ENCODE measurements at places on chromosomes 2 and 18.
A peak's percentile ranks its signal among the peaks of the same experiment; 100 is the strongest.

GRCh38 chr2:223877721-223878410, 40.5 kb upstream of the AP1S3 start:
- no peak for DNase-seq

DNA sequence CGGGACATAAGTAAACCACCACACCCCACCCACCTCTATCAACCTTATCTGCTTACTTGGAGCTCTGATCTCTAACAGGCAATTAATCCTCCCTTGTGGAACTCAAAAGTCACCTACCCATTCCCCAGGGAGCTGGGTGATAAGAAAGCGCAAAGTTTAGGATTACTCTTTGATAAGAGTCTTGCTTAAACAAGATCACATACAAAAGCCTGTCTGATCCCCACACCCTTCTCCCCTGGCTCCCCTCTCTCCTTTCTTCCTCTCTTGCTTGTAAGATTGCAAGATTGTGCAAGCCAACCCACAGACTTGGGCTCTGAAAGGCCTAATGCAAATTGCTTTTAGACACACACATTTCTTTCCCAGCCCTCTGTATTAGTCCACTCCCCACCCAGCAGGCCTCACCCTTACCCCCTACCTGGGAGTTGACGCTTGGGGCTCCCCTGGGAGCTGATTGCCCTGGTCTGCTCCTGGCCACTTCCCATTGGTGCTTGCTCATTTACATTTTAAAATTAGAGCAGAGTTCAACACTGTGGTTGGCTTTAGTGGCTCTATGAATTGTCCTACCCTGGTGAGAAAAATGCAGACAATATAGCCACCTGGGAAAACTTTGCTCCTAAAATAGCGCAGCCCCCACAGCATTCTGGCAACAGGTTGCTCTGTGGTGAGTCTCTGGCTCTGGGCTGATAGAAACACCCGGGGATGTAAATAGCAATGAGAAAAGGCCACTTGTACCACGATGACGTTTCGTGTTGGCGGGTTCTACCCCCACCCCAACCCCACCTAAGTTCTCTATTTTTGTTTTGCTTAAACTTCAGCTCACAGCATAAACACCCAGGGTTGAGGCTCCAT, 92.8 kb upstream of the MSH2 start:
- DNase-seq: no peak

GRCh38 chr2:42844366-42844765, 52.0 kb upstream of the HAAO start:
- DNase-seq: no peak

DNA sequence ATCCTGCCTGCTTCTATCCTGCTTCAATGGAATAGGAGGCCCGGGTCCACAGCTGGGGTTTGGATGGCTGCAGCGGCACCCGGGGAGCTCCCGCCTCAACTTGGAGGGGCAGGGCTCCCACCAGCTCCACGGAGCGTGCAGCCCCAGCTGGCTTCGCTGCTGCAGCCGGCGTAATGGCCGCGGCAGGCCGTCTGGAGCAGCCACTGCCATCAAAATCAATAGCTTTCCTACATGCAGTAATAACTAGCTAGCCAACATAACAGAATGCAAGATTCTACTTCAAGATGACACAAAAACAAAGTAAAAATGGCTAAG, 154.2 kb upstream of the RMP24 start:
- DNase-seq: no peak

GRCh38 chr2:168079236-168079635, 168.2 kb downstream of the STK39 start:
- DNase-seq: no peak

DNA sequence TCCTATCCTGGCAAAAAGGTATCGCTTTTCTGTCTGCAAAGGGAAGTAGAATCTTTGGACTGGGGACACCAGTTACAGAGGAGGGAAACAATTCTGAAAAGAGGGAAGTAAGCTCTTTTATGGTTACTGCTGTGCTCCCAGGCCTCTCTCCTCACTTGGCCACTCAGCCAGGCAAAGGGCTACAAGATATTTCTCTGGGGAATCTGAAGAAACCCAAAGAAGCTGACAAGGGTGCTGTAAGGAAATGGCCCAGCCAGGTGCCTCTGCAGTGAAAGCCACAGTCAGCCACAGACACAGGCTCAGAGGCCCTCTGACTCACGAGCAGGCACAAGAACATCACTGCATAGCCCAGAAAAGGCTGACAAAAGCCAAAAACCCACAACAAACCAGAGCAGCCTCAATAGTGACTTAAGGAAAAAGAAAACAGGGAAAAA, 5.8 kb downstream of the HDLBP start:
- DNase-seq: peak; percentile 21

- no peak for DNase-seq
Measured at GRCh38 chr2:201235860-201236811, 24.2 kb upstream of the CASP8 start.

GRCh38 chr2:119598596-119599263, 54.5 kb downstream of the CFAP221 start:
- no peak for DNase-seq

- DNase-seq: no peak
Measured at GRCh38 chr2:189291460-189291859, 111.9 kb upstream of the COL5A2 start.

- no peak for DNase-seq
Measured at GRCh38 chr2:31411771-31412170, 2.8 kb downstream of the XDH start.

DNA sequence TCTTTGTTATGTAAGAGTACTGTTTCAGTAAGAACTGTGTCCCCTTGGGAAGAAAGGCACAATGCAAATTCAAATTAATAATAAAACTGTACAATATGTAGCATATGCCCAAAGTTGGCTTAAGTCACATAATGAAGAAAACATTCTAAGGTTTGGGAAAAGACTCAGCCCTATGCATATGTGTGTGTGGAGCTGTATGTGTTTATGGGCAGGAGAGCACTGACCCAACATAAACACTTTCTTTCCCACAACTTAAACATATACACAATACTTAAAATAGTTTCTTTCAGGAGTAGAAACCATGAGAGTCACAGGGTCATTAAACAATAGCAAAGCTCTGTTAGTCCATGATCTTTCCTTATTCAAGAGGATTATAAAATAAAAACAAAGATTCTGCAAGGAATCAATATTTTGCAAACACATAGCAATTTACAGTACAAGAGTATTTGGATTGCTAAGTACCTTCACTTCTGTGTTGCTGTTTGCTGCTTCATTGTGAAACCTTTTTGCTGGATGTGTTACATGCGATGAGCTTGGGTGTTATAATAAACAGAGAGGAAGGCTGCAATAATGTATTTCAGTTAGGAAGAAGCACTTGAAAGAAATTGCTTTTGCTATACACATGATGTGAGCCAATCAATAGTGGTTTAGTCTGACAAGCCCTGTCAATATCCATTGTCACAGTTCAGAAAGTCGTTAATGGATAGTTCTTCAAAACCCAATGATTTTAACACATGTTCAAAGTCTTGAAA, 347.3 kb downstream of the ARHGAP15 start:
- DNase-seq: no peak

DNA sequence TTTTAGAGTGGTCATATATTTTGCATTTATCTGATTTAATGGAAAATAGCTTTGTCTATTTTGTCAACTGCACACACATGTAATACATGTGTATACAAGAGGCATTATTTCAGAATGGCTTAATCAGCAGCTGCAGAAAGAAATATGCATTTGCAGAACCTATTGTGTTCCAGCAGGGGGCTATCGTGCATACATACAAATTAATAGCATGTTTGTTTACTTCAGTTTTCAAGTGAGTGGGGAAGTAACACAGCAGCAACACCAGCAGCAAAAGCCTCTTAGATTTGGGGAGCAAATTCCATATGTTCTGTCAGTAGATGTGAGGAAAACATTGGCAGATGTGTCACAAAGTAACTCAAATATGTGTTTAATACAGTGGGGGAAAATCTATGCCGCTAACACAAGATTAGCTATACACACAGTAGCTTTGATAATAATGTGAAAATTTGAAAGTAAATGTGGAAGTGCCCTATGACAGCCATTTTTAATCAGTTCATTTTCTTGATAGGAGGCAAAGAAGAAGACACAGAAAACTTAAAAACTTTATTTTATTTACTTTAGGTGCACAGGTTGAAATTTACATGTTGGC, 218.1 kb downstream of the WDR7 start:
- DNase-seq: no peak

- DNase-seq: no peak
Measured at GRCh38 chr18:21074336-21075323, 37.0 kb downstream of the ROCK1 start.

DNA sequence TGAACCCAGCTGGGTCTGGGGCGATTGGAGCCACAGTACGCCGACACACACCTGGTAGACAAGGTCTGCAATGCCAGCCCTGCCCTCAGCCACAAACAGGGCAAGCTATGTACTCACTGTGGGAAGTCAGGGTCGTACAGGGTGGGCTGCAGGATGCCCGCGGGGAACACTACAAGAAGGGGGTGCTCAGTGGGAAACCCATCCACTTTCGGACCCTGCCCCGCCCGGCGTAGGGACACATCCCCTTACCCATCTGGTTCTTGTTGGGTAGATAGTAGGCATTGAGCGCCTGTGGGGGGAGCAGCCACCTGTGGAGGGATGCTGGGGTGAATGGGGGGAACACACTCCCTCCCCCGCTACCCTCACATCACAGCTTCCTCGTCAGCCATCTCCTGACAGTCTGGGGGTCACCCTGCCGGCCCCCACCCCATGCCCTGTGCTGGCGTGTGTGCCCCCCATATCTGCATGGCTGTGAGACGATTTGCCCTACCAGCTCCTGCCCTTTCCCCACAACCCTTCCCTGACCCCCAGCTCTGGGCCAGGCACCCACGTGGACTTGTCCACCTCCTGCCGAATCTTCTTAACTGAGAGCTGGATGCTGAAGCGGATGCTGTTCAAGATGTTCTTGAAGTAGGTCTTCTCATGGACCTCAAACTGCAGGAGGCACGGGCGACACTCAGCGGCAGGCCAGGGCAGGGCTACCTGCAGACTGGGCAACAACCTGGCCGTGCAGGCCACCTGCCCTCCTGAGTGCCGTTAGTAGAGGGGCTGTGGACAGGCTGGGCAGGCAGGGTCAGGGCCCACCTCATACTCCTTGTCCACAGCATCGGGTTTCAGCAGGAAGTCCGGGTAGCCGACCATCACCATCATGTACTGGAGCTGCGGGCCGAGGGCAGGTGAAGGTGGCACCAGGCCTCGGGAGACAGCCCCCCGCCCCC, 5.1 kb downstream of the ECEL1 start:
- DNase-seq: no peak

DNA sequence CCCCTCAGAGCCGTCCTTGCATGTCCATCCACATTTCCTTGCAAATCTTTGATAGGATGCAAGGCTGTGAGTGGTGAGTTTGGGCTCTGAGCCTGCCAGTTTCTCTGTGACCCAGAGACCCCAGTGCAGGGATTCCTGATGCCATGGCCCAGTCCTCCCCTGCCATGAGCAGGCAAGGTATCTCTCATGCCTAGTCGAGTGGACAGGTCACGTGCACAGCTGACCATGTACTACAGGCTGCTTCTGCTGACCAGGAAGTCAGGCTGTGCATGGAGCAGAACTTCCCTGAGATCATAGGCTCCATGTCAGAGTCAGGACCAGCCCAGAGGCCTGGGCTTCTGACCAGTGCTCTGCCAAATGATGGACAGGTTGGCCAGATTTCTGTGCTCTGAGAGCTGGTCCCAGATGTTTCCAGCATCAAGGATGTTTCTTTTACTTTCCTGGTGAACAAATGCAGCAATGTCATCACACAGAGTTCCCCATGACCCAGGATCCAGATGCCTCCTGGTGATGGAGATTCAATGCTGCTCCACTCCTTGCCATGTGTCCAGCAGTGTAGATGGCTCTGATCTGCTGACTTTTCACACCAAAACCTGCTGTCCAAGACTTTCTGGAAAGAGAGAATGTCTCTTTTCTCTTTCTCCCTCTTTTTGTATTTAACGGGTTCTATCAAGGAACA, 321.6 kb upstream of the HS6ST1 start:
- no peak for DNase-seq

- no peak for DNase-seq
Measured at GRCh38 chr2:45968946-45969584, 317.6 kb downstream of the PRKCE start.

DNA sequence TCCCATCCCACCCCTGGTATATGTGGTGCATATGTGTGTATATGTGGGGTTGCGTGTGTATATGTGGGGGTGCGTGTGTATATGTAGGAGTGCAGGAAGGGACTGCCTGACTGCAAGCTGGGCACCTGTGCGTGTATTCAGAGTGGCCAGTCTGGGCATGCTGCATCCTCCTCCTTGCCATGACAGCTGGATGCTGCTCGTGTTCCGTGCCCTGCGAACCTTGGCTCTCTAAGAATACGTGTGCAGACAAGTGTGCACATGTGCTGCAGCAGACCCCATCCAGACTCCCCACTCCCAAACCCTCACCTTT, 222.1 kb downstream of the CELF4 start:
- no peak for DNase-seq

DNA sequence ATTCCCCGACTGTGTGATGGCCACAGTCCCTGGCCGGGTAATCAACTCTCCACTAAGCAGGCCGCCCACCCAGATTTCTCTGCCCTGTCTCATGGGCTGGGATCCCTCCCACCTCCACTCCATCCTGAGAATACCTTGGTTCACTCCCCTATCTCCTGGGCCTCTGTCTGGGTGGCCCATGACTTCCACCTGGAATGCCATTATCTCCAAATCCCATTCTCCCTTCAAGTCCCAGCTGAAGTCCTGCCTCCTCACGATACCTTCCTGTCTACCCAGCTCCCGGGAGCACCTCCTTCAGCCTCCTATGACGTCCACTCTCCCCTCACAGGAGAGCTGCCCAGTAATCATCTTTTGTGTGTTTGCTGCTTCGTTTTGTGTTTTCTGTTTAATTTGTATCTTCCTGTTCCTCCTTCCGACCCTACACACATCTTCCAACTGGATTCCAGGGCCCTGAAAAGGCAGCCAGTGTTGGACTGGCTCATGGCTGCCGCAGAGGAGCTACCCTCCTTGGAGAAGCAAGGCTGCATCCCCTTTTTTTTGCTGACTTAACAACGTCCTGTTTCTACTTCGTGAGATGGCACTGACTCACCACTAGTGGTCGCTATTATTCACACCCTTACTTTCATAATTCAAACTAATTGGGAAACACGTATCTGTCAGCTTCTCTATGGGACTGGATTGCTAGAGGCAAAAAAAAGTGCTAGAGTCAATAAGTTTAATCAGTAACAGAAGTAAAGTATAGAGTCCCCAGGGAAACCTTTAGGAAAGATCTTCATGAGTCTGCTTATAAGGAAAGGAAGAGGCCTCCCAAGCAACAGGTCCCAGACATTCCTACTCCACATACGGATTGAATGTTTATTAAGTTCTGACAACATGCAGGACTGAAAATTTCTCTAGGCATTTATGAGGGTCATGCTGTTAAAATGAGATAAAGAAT, 171.9 kb upstream of the GATA6 start:
- DNase-seq: no peak

DNA sequence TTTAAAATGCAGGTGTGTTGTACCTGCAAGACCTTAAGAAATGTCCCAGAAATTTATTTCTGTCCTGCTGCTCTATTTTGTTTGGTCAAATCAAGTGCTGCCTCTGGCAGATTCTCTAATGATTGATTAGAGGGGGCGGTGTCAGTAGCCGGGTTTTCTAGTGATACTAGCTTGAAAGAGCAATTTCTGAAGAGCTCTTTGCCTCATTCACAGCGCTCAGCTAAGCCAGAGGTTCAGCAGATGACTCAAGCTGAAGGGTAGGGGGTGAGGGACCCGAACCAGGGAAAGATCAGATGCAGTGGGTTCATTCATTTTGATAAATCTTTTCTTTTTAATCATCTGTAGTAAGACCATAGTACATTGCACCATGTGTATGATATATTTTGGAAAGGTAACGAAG, 15.0 kb downstream of the ZBTB7C start:
- DNase-seq: no peak
